ENCODE measurements at places on chromosomes 6 and 20.

- no peak for DNase-seq
Observed at GRCh38 chr20:40811660-40812414, 122.8 kb upstream of the MAFB start.

GRCh38 chr6:133644548-133644891 lies 244.4 kb upstream of the TCF21 start:
- DNase-seq: no peak

GRCh38 chr6:101393251-101393828 lies at the start of gene GRIK2:
Gene GRIK2 (plus strand): TSS chr6:101393708.
- DNase-seq: no peak

DNA sequence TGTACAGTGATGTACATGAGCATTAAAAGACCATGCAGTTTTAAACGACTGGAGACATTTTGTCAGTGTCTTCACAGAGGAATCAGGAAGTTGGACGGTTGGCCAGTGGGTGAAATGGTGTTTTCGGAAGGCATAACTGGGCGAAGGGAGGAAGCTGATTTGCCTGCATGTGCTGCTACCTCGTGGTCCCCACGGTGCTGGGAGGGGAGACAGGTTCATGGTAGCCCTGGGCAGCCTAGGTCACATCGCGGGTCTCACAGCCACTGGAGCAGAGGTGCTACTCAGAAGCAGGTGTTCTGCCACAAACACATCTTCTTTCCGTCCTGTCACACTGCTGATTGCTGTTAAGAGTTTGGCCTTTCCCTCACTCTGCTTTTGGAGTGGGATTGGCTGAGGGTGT lies 35.2 kb downstream of the HIVEP1 start:
- no peak for DNase-seq

GRCh38 chr6:75418233-75418632 lies 75.4 kb downstream of the FILIP1 start:
- no peak for DNase-seq

DNA sequence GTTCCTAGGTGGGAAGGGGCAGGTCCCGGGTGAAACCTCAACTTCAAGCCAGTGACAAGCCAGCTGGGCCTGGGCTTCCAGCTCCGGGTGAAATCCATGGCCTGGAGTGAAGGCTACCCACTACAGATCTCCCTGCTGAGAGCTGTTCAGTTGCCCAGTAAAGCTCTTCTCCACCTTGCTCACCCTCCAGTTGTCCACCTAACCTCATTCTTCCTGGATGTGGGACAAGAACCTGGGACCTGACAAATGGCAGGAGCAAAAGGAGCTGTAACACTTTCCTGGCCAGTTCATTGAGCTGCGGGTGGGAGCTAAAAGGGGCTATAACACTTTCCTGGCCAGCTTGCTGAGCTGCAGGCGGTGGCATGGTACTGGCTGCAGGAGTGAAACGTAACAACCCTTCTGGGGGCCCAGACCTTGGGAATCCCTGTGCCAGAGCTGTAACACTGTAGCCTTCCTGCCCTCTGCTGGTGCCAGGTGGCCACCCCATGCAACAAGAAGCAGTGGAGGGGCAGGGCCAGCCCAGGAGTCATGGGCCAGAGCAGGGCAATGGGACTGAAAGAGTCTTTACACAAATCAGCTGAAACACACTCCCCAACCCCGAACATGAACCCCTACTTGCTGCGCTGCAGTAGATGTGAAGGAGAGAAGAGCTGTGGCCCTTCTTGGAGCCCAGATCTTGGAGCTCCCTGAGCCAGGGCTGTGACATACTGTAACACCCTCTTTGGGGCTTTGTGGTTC lies 3.6 kb upstream of the HINT3 start:
- DNase-seq: no peak

DNA sequence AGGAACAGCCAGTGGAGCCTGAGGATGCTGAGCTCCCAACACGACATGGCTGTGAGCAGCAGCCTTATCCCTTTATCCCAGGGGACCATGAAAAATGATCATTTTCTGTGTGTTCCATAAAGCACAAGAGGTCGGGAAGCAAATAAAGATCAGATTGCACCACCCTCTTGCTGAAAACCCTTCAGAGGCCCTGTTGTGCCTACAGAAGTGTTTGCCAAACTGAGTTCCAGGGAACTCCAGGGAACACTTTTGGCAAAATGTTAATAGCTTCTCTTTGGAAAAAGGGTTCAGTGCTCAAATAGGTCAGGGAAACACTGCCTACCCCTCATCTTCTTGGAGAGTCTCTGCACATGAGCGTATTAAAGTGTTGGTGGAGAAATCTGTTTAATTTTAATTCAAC lies 24.4 kb downstream of the ARMC2 start:
- no peak for DNase-seq

DNA sequence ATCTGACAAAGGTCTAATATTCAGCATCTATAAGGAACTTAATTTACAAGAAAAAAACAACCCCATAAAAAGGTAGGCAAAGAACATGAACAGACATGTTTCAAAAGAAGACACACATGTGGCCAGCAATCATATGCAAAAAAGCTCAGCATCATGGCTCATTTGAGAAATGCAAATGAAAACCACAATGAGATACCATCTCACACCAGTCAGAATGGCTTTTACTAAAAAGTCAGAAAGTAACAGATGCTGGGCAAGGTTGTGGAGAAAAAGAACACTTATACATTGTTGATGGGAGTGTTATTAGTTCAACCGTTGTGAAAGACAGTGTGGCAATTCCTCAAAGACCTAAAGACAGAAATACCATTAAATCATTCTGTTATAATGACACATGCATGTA lies 289.9 kb upstream of the MMS22L start:
- DNase-seq: no peak

DNA sequence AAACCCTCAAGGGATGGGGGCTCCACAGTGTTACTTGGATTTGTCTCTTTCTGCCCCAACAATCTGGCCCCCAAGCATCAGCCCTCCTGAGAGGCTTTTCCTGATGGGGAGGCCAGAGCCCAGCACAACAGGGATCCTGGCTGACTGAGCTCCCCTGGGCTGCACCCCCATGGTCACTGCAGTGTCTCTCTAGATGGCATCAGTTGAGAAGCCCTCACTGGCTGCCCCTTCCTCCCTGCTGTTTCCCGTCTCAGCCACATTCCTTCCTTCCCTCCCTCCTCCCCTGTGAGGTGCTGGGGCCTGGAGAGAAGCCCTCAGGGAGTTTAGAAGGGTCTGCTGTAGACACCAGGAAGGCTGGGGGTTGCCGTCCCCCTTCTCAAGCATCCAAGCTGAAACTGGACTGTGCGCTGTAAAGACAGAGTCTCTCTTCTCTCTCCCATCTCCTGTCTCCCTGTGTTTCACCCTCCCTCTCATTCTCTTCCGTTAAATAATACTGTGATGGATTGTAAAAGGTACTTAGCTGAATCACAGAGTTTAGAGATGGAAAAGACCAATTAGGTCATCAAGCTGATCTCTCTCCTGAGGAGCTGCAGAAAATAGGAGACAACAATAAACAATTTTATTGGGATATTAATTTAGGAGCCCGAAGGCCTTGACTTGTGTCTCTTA lies 29.7 kb downstream of the SAYSD1 start:
- no peak for DNase-seq

DNA sequence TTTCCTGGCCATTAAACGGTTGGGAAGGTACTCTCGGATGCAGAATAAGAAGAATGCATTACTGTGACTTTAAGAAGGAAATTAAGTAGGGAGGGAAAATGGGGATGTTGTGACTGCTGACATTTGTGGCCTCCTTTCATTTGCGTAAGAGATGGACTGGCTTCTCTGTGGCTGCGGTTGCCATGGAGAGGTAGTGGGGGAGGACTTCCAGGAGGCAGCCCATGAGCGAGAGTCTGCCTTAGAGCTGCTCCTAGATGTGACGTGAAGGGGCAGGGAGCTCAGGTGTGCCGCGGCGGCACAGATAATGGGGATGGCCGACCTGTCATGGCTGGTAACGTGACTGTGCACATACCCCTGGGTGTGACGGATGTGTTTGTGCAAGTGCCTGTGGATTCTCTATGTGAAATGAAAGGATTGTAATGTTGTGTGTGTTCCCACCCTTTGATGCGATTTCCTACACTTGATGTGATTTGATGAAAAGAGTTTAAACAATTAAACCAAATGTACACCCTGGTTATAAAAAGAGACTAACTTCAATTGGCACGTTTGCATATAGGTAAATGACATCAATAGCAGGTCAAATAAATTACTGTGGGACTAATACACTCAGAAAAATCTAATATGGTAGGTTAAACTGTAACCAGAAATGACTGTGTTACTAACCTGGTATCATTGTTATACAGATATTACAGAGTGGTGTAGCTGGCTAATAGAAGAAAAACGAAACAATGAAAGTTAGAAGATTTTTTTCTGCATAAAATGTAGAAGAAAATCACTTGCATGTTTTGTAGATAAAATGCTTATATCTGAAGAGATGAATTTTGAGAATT lies 48.9 kb downstream of the HIVEP1 start:
- DNase-seq: peak; percentile 64

DNA sequence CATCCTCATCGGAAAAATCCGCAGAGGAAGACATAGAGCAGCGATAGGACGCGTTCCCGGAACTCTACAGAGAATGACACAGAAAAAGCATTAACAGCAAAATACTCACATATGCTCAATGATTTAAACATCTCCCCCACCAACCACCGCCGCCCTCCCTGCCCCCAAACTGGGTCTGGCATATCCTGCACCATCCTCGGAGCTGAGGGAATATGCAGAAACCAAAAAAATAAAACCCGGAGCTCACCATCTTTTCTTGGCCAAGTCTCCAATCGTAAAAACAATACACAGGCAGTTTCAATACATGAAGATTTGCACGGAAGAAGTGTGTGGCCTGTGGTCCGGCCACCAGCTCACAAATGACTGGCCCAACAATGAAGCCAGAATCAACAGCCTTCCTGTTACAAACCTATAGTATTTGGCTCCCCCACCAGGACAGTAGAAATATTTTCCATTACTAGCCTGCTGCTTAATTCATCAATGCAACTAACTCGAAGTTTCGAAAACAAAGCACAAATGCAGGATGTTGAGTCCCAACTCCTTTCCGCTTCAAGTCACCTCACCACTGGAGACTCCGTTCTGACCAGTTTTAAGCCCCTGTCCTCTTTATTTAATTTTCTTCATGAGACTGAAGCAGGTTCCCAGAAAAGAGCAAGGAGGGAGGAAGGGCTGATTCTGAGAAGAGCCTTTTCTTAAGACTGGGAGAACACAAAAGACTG lies 103.2 kb upstream of the BEND6 start:
- DNase-seq: peak; percentile 16

GRCh38 chr6:138652824-138653223 lies 120.7 kb upstream of the CCDC28A start:
- DNase-seq: no peak

DNA sequence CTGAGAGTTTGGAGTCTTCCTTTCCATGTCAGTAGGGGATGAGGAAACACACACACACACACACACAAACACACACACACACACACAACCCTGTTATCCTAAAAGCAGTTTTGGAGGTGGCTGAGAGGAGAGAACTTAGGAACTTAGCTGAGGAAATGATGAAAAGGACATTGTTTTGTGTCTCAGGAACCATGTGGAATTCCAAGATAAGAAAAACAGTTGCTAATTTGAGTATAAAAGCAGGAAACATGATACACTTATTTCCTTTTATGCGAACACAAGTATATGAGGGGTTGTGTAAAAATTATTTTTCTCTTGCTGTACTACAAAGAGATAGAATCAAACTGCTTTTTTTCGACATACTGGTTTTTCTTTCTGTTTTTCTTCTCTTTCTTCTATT lies at the start of gene MYCT1:
Gene MYCT1 (plus strand): TSS at position 264 of the 400 bp plus-strand sequence. CDS start 6 bp downstream, at position 270.
- DNase-seq: no peak

- no peak for DNase-seq
Observed at GRCh38 chr20:51668947-51669346, 99.2 kb downstream of the ATP9A start.

- DNase-seq: no peak
Observed at GRCh38 chr20:2408111-2408510, 27.4 kb downstream of the TGM6 start.

DNA sequence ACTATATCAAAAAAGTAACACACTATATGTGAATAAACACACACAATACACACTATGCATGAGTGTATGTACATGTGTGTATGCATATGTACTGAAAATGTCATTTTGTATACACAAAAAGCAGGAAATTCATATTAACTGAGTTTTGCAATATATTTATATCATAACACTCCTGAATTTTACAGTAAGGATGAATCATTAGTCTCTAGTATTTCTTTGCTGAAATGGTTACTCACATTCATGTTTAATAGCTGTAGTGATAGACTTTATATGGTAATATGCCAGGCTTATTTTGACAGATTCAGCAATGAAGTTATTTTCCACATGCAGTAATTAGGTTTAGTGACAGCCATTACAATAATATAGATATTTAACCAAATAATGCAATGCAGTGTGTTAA lies 1216.2 kb upstream of the CITED2 start:
- no peak for DNase-seq

DNA sequence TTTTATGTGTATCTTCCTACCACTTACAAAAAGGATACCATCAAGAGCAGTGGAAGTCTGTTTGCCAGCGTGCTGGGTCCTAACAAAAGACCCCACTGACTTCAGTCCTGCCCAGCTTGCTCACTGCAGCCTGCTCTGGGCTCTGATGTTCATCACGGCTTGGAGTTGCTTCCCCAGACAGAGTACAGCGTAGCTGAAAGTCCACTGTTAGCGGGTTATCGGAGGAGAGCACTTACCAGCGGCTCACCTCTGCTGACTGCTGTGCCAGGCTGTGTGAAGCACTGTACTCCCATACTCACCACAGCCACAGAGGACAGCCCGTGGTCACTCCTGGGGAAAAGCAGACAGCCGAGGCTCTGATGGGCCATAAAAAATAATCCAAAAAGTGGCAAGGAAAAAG lies 40.2 kb downstream of the CTCFL start:
- DNase-seq: no peak

DNA sequence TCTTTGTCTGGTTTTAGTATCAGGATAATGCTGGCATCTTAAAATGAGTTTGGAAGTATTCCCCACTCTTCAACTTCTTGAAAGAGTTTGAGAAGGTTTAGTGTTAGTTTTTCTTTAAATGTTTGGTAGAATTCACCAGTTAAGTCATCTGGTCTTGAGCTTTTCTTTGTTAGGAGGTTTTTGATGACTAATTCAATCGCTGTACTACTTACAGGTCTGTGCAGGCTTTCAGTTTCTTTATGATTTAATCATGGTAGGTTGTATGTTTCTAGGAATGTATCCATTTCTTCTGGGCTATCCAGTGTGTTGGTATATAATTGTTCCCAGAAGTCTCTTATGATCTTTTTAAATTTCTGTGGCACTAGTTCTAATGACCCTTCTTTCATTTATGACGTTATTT lies 215.5 kb downstream of the LRFN2 start:
- DNase-seq: no peak

GRCh38 chr20:44173116-44173515 lies 13.9 kb downstream of the JPH2 start:
- DNase-seq: no peak

DNA sequence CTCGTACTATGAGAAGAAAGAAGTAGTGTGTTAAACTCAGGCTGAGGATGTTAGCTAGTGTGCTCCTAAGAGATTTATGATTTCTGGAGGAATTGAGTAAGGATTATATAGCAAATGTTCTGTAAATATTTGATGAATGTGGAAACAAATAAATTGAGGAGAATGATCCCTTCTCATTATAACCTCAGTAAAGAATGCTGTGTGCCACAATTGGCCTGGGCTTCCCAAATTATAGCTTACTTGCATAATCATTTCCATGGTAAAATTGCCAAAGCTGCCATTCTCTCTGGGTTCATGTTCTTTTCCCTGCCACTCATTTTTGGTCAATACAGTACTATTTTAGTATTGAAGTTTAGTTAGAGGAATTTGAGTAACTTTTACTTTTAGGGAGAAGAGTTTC lies 128.5 kb downstream of the FLRT3 start:
- DNase-seq: no peak
